Tibial artery (tissue), 4 donors: ENCODE measurements at places on chromosomes 3 and 15.

- no peak overlapping the region for H3K4me3 ChIP-seq
- no peaks in the 10 kb centered on the region for H3K27me3 ChIP-seq
- H3K36me3 ChIP-seq, result no peaks in the 10 kb centered on the region
- H3K27ac ChIP-seq, result no peak overlapping the region
- DNase-seq, result no peak
- H3K4me1 ChIP-seq, result peaks cover 10% of the 10 kb centered on the region
These were observed 156.3 kb downstream of the TIGIT start for GRCh38 chr3:114450008-114450596.

GRCh38 chr3:359672-360071 is 163.1 kb downstream of the CHL1 start:
- DNase-seq, result no peak
- no peaks in the 10 kb centered on the region for H3K27me3 ChIP-seq
- no peak overlapping the region for H3K27ac ChIP-seq
- no peaks in the 10 kb centered on the region for H3K36me3 ChIP-seq
- no peaks in the 10 kb centered on the region for H3K4me1 ChIP-seq

DNA sequence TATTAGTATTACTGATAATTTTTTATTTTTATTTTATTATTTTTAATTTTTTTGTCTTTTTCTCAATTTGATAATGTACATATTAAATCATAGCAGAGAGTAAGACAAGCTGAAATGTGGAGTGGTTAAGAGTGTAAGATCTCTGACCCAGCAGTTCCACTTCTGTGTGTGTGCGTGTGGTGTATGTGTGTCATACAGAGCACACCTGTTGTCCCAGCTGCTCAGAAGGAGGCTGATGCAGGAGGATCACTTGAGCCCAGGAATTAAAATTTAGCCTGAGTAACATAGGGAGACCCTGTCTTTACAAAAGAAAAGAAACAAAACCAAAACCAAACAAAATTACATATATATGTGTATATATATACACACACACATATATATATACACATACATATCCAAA is 1.4 kb upstream of the CIDEC start:
- no peak overlapping the region for H3K27ac ChIP-seq
- H3K4me3 ChIP-seq, result no peak overlapping the region
- H3K27me3 ChIP-seq, result no peaks in the 10 kb centered on the region
- no peak for DNase-seq
- H3K4me1 ChIP-seq, result no peaks in the 10 kb centered on the region

DNA sequence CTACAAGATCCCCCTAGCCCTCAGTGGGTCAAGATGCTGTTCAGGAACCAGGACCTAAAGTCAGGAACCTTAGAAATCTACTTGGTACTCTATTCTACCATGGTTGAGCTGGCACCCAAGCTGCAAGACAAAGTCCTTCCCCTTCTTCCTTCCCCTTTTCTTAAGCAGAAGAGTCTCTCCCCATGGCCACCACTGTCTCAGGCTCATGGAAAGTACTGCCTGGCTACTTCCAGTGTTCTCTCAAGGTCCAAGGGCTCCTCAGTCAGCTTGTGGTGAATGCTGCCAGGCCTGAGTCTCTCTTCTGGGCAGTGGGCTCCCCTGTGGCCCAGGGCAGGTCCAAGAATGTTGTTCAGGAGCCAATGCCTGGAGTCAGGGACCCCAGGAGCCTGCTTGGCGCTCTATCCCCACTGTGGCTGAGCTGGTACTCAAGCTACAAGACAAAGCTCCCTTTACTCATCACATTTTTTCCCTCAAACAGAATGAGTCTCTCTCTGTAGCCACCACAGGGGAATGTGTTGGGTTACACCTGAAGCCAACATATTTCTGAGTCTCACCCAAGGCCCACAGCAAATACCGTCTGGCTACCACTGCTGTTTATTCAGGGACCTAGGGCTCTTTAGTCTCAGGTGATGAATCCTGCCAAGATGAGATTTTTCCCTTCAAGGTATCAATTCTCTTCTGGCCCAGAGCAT is 18.1 kb upstream of the SLC27A2 start:
- H3K36me3 ChIP-seq, result no peaks in the 10 kb centered on the region
- no peak overlapping the region for H3K4me3 ChIP-seq
- no peaks in the 10 kb centered on the region for H3K4me1 ChIP-seq
- H3K27ac ChIP-seq, result no peak overlapping the region

- H3K4me1 ChIP-seq, result no peaks in the 10 kb centered on the region
- no peaks in the 10 kb centered on the region for H3K27me3 ChIP-seq
- no peak overlapping the region for H3K27ac ChIP-seq
- no peaks in the 10 kb centered on the region for H3K36me3 ChIP-seq
- no peak for DNase-seq
These were observed 73.4 kb downstream of the SLC6A11 start for GRCh38 chr3:10889206-10889960.

GRCh38 chr3:54424292-54424691 is 301.9 kb downstream of the CACNA2D3 start:
- no peaks in the 10 kb centered on the region for H3K4me1 ChIP-seq
- no peak overlapping the region for H3K27ac ChIP-seq
- no peaks in the 10 kb centered on the region for H3K36me3 ChIP-seq
- DNase-seq, result no peak

- no peaks in the 10 kb centered on the region for H3K4me1 ChIP-seq
- no peaks in the 10 kb centered on the region for H3K27me3 ChIP-seq
- H3K4me3 ChIP-seq, result no peak overlapping the region
- DNase-seq, result no peak
- no peaks in the 10 kb centered on the region for H3K36me3 ChIP-seq
These were observed 842.8 kb upstream of the EPHA6 start for GRCh38 chr3:95971573-95971972.

- no peak overlapping the region for H3K4me3 ChIP-seq
- H3K27ac ChIP-seq, result no peak overlapping the region
- no peaks in the 10 kb centered on the region for H3K36me3 ChIP-seq
- DNase-seq, result no peak
These were observed 822.0 kb downstream of the CADM2 start for GRCh38 chr3:85780806-85781205.

DNA sequence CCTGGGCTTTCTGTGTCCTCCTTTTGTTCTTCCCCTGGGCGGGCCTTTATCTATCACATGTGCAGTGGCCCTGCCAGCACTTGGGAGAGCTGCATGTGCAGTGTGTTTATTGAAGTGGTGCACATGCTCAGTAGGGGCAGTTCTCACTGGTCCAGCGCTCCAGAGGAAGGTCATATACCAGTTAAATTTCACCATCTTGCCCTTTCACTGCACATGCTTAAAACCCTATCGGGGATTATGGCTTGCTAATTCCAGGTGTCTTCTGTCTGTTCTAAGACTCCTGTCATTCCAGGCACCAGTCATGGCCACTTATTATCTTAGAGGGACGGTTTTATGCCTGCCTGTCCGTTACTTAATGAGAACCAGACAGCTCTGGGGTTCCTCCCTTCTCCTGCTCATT is 52.2 kb downstream of the ROPN1B start:
- H3K4me3 ChIP-seq, result no peak overlapping the region
- H3K4me1 ChIP-seq, result no peaks in the 10 kb centered on the region
- peaks cover 51% of the 10 kb centered on the region for H3K36me3 ChIP-seq
- no peaks in the 10 kb centered on the region for H3K27me3 ChIP-seq

- DNase-seq, result no peak
- H3K4me1 ChIP-seq, result no peaks in the 10 kb centered on the region
- no peak overlapping the region for H3K27ac ChIP-seq
- no peaks in the 10 kb centered on the region for H3K27me3 ChIP-seq
- no peaks in the 10 kb centered on the region for H3K36me3 ChIP-seq
- H3K4me3 ChIP-seq, result no peak overlapping the region
These were observed 197.8 kb downstream of the TBC1D5 start for GRCh38 chr3:17544632-17545031.

DNA sequence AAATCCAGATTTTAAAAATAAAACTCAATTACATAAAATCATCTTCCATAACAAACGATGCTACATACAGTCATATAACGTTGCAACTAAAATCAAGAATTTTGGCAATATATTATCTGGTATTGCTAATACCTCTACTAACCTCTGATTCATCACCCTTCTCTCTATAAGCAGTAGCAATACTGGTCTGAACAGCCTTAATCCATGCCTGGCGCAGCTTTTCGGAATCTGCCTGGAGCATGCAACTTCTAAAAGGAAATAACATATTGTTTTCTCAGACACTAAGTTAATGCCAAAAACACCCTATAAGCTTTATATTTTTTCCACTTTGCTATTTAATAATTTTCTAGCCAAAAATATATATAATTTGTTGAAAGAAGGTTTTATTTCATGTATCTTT is 35.4 kb upstream of the XXYLT1 start:
- no peak overlapping the region for H3K27ac ChIP-seq
- no peaks in the 10 kb centered on the region for H3K27me3 ChIP-seq
- H3K4me1 ChIP-seq, result no peaks in the 10 kb centered on the region
- H3K36me3 ChIP-seq, result peaks cover 14% of the 10 kb centered on the region

- H3K4me3 ChIP-seq, result no peak overlapping the region
- no peak overlapping the region for H3K27ac ChIP-seq
- H3K36me3 ChIP-seq, result peaks cover 5% of the 10 kb centered on the region
- H3K4me1 ChIP-seq, result peaks cover 10% of the 10 kb centered on the region
- DNase-seq, result no peak
- no peaks in the 10 kb centered on the region for H3K27me3 ChIP-seq
These were observed 51.0 kb downstream of the NKIRAS1 start for GRCh38 chr3:23865595-23866396.

DNA sequence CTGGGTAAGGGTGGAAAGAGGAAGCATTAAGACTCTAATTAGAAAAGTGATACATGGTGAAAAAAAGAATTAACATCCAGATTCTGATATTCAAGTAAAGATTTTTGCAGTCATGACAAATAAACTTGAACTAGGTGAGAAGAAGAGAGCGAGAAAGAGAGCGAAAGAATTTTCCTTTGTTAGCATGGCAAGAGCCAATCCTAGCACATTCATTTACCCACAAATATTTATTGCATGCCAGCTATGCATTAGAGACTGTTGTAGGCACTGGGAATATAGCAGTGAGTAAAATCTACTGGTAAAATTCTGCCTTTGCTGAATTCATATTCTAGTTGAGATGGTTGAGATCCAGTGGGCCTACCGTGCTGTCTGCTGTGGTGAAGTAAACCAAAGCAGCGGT is 177.9 kb upstream of the DPH6 start:
- H3K4me1 ChIP-seq, result no peaks in the 10 kb centered on the region
- H3K36me3 ChIP-seq, result no peaks in the 10 kb centered on the region
- H3K27me3 ChIP-seq, result no peaks in the 10 kb centered on the region
- no peak overlapping the region for H3K4me3 ChIP-seq
- H3K27ac ChIP-seq, result no peak overlapping the region

DNA sequence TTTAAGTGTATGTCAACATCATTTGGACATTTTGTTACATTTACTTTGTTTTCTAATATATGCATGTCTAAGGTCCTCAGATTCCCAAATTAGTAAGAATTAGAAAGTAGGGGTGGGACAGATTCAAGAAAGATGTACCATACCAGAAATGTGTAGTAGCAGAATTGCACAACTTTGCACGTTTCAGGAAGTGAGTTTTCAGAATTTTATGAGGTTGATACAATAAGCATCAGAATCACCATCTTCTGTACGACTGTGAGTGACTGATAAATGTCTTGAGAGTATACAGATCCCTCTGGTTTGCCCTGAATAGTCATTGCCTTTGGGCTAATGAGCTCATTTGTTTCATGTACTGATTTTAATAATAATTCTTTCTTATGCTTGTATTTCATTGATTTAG is 9.3 kb downstream of the ARIH2 start:
- H3K27me3 ChIP-seq, result no peaks in the 10 kb centered on the region
- DNase-seq, result no peak
- H3K4me3 ChIP-seq, result no peak overlapping the region

DNA sequence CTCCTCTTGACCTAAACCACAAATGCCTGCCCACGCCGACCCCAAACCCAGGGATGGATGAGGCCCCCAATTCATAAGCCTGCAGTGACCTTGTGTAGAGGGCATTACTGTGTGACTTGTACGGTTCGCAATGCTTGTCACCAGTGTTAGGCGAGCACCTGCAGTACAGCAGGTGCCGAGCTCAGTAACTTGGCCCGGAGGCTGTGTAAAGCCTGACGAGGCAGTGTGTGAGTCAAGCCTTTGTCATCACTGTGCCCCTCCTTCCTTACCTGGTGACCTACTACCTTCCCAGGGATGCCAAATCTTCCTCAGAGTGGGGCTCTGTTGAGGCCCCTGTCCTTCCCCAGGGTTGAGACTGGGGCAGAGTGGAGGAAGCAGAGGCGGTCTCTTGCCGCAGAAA is 37.2 kb upstream of the TMEM115 start:
- H3K4me1 ChIP-seq, result peaks cover 18% of the 10 kb centered on the region
- DNase-seq, result no peak
- H3K4me3 ChIP-seq, result no peak overlapping the region
- no peaks in the 10 kb centered on the region for H3K36me3 ChIP-seq
- H3K27ac ChIP-seq, result no peak overlapping the region

- H3K4me1 ChIP-seq, result no peaks in the 10 kb centered on the region
- H3K4me3 ChIP-seq, result no peak overlapping the region
- no peaks in the 10 kb centered on the region for H3K27me3 ChIP-seq
- H3K36me3 ChIP-seq, result no peaks in the 10 kb centered on the region
These were observed 189.1 kb downstream of the FAM43A start for GRCh38 chr3:194874783-194875182.

- H3K4me3 ChIP-seq, result no peak overlapping the region
- peaks cover 13% of the 10 kb centered on the region for H3K4me1 ChIP-seq
- DNase-seq, result no peak
- H3K27me3 ChIP-seq, result no peaks in the 10 kb centered on the region
- H3K36me3 ChIP-seq, result no peaks in the 10 kb centered on the region
These were observed 173.3 kb downstream of the PDZRN3 start for GRCh38 chr3:73451301-73451944.

DNA sequence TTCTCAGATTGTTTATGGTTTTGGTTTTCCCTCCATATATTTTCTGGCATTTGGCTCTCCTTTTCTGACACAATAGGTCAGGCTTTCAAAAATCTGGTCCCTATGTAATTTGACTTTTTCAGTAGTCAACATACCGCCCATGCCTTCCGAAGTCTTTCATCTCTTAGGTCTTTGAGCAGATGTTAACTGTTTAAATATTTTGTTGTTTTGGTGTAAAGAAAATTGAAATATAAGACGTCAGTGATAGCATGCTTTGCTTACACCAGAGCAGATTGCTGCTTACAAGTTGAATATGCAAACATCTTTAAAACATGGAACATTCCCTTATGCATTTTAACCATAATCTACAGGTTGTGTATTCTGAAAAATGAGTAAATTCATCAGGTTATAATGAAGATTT is 233.0 kb downstream of the PTPRG start:
- H3K4me3 ChIP-seq, result no peak overlapping the region
- H3K36me3 ChIP-seq, result no peaks in the 10 kb centered on the region
- no peaks in the 10 kb centered on the region for H3K27me3 ChIP-seq
- H3K27ac ChIP-seq, result no peak overlapping the region
- peaks cover 12% of the 10 kb centered on the region for H3K4me1 ChIP-seq

GRCh38 chr3:156600834-156601233 is 45.9 kb upstream of the SSR3 start:
- H3K4me1 ChIP-seq, result no peaks in the 10 kb centered on the region
- no peak overlapping the region for H3K27ac ChIP-seq
- DNase-seq, result no peak
- H3K36me3 ChIP-seq, result no peaks in the 10 kb centered on the region
- H3K27me3 ChIP-seq, result no peaks in the 10 kb centered on the region
- no peak overlapping the region for H3K4me3 ChIP-seq

DNA sequence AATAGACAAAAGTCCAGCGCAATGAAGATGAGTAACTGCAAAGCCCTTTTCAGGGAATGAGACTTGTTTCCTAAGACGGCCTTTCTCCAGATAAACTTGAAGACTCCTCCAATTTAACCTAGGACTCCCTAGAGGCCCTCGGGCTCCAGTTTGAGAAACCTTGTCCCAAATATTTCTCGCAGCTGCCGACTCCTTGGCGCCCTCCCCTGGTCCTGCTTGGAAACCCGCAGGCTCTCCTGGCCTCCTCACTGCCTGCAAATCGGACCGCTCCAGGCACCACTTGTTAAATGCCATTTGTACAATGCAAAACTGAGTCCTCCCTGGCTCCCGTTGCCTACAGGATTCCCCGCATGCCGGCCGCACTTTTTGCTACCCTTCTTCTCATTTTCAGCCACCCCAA is 36.8 kb downstream of the MUC4 start:
- no peaks in the 10 kb centered on the region for H3K36me3 ChIP-seq
- no peak overlapping the region for H3K4me3 ChIP-seq
- no peak for DNase-seq
- H3K27me3 ChIP-seq, result peaks cover 8% of the 10 kb centered on the region
- H3K27ac ChIP-seq, result no peak overlapping the region
